ENCODE measurements at places on chromosomes 5 and 9.

DNA sequence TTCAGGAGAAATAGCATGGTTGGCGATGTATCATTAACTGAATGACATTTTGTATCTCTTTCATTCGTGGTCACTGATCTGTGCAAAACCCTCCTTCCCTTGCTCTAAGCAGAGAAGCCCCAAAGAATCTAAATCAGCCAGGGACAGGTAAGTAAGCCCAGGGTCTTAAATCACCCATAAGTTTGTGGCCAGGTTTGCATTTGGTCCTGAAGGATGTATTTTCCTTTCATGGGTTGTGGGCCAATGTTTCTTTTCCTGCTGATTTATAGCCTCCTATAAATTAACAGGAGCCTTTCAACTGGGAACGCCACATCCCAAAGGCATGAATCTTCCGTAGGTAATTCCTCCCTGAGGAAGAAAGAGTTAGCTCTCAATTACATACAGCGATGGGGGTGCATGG is 217.5 kb upstream of the TNC start:
- DNase-seq: no peak

- peak; percentile 15 for DNase-seq
Observed at GRCh38 chr9:101705135-101705661, 33.2 kb downstream of the GRIN3A start.

DNA sequence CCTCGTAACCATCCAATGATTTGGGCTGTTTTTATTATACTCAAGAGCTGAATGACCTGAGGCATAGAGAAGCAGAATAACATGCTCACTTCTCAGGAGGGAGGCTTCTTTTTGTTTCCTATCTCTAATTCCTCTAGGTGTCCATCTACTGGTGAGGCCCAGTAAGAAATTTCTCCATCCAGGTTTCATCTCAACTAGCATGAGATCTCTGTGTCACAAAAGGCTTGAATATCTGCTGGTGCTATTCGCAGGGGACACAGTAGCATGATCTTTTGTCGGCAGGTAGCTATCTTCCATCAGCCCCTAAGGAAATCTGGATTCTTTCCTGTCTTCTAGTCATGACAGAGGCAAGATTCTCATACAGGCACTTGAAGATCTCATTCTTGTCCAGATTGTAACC is 8.9 kb downstream of the IFNE start:
- DNase-seq: no peak

GRCh38 chr5:157389103-157389502 is 70.9 kb upstream of the NIPAL4 start:
- DNase-seq: no peak

DNA sequence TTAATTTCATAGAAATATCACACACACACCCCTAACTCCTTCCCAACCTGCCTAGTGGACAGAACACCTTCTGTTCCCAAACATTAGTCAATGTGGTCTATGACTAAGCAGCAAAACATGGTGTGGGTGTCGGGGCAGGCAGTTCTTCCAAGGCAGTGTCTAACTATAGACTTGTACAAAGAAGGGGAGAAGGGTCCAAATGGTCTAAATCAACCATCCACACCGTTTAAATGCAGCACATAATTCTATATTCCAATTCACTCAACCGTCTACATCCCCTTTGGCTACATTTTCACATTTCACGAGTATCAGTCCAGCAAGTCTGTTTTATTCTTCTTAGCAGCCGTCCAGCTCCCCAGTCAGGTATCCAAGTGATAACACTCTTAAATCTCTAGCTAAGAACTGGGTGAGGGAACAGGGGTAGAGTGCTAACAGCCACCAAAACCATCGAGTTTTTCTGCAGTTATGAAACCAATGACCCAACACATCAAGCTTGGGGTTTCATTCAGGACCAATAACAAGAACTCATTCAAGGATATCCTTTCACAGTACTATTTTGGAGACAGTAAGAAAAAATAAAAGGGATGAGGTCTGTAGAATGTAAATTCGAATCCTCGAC is 3.3 kb downstream of the ZNF608 start:
- no peak for DNase-seq

DNA sequence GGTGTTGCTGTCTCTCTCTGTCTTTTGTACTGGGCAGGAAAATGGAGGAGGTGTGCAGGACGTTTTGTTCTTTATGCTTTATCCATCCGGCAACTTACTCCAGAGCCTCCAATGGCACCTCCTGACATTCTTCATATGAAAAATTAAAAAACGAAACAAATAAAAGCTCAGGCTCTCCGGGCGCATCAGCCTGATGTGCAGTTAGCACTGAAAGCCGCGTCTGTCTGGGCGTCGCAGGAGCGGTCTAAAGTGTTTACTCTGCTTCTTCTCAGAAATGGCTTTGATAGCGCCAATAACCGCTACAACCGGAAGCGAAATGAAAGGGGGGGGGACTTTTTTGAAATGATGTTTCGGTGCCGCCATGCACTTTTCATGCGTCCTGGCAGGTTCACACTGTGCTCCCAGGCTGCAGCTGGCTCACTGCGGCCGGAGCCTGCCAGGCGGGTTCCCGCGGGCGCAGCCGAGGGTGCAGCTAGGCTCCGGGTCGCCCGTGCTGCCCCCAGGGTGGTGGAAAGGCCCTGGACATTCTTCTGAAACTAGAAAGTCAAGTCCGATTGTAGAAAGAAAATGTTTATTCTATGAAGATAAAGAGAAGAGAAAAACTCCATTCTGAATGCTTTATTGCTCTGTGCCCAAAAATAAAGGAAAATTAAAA is 407.7 kb upstream of the IRX1 start:
- DNase-seq: no peak

GRCh38 chr5:168740811-168741213 is 161.6 kb upstream of the PANK3 start:
- DNase-seq: no peak

DNA sequence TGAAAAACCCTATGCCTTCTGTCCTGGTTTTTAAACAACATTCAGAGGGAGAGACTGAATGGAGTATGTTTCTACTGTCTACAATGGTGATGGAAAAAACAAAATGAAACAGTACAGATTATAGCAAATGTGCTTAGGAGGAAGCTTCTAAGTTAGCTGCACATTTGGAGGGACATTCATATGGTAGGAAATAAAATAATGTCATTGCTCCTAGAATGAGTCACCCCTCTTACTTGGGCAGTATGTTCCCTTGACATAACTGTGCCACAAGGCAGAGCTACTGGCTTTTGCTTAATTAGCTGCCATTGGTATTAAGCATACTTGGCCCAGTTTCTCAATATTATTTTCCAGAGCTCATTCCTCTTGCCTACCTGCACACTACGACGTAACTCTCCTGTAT is 128.9 kb downstream of the GDNF start:
- peak; percentile 14 for DNase-seq

DNA sequence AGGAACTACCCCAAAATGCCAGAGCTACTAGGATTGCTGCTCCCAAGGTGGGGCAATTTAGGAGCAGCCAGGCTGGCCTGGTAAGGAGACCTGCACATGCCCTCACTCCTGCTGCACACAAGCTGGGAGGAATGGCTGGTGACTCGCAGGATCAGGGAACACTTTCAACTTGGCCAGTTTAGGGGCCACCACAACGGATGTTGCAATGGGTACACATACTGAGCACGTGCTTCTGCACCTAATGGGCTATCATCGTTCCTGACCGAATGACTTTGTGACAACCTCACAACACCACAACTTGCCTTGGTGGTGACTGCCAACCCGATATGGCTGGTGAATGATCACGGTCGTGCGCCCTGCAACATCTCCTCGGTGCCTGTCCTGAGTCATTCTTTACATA is 172.0 kb downstream of the ROR2 start:
- DNase-seq: no peak

GRCh38 chr9:107905308-107906020 is 415.9 kb upstream of the KLF4 start:
- DNase-seq: no peak

DNA sequence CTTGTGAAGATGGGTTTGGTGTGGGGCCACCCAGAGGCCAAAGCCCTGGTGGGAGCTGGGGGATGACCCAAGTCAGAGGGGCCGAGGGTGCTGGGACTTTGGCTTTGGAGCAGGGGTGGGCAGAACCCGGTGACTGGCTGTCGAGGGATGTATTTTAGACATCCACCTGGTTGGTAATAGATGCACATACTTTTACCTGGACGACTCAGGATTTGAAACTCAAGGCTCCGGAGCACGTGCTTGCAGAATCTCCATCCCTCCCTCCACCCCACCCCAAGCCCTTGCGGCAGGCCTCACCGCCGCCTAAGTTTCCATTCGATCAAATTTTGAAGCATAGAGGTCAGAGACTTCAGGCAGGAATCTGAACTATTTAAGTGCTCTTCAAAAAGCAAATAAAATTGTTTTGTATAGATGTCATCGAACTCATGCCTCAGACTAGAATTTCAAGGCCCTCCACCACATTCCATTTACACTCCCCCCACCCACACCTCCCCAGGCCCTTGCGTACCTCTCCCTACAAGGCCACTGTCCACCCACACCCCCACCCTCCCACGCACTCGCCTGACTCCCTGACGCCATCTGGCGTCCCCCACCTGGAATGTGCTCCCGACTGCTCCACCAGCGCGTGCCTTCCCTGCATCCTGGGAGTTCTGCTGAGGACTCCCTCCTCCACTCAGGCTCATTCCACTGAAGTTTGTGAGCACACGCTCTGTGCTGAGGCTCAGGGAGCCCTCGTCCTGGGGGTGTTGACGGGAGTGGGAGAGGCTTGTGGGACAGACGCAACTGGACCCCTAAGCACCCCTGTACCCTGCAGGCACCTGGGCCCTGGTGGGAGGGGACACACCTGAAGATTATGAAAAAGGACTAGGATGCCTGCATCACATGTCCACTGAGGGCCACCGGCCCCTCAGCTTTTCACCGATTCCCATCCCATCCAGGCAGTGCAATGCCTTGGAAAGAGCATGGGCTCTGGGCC is 56.4 kb upstream of the RPL26L1 start:
- no peak for DNase-seq

DNA sequence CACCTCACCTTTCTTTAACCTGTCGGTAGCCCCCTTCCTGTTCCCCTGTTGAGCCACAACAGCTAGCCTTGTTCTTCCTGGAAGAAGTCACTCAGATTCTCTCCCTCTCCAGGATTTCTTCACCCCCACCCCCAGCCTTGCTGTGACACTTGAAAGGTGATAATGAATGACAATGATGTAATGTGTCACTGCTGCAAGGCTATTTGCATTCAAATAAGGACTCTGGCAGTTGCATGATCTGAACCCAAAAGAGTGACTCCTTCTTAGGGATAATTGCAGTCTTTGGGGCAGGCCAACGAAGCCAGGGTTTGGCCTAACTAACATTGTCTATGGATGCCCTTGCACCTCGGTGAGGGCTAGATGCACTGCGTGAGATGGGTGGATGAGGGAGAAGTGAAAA is 154.4 kb upstream of the CLINT1 start:
- DNase-seq: no peak

DNA sequence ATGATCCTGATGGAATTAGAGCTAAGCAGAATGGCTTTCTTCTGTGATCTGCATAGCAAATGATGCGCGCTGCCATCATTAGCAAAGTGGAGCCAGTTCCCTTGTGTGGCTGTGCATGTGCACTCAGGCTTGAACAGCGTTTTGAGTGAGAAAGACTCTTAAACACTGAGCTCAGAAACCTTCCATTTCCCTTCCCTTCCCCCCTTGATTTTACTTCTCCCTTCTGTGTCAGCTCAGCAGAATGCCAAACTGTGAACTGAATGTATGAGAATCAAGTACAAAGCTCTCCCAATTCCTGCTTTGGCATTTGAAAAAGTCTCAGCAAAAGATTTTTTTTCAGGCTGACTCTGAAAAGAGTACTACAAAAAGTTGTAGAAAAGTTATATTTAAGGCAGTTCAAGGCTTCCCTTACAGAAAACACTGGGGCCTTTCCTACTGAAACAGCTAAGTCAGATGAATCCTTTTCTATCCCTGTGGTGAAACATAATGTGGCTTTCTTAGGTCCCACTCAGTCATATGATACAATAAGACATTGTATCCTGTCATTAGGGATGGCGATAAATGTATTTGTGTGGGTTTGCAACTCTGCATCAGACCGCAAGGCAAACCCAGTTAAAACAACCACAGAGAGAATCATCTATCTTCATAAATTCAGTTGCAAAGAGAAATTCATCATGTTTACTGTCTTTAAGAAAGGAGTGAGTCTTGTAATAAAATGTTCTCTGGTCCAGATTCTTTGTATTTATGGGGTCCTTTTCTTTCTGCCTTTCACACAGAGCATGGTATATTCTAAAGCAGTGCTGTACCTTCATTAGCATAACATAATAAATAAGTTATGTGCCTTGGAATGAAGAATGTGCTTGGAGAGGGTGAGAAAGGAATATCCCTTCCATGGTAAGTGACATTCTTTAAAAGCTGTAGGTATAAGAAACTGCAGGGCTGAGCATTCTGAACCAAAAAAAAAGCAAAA is 222.6 kb downstream of the CAAP1 start:
- DNase-seq: no peak

- no peak for DNase-seq
Observed at GRCh38 chr9:129656795-129657390, 8.6 kb upstream of the PRRX2 start.
